ENCODE measurements at places on chromosomes 7 and 10.

DNA sequence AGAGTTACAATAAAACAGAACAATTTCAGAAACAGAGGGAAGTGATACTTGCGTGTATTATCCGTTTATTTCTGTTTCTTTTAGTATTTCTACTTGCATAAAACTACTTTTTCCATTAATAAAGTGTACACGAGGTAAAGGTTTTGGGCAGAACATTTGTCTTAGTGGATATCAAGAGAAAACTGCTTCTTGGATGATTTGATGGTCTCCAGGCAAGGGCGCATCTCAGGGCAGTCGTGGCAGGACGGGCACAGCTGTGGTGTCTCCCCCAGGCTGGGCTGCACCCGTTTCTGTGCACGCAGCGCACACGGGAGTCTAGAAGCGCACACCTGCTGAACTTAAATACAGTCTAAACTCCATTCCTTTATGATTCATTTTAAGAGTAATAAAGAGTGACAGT is 23.4 kb upstream of the RNF32 start:
- no peak for DNase-seq

GRCh38 chr7:140643416-140643815 is 2.8 kb upstream of the DENND2A start:
- no peak for DNase-seq

DNA sequence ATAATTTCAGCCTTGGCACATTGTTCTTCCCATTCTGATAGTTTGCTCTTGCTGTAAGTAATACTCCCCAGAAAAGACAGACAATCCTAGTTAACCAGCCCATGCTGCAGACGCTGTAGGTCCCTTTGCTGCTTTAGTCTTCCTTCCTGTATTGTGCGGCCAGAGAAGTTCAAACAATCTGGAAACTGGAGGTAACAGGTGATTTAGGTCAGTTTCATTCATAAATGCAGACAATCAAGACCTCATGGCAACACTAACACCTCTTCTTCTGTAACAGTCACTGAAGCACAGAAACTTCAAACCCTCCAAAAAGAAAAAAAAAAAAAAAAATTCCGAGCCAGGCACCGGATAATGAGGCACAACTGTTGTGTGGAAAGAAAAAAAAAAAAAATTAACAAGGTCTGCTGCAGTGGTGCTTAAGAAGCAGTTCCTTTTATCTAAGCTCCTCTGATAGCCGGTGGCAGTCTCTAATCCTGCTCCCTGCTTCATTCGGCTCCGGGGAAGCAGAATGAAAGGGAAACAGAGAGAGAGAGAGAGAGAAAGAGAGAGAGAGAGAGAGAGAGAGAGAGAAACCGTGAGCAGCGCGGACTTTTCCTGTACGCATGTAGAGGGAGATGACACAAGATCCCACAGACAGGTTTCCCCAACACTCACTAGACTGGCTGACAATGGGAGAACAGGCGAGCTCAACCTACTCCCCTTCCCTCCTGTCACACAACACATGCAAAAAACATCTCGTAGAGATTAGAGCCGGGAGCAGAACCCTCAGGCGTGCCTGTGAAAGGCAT is at the start of gene SEMA3A:
TSS of gene SEMA3A (minus strand) at position 306 of the 788 bp plus-strand sequence. CDS start at position 103, 203 bp downstream.
- no peak for DNase-seq

- DNase-seq, result no peak
These were observed 67.2 kb upstream of the FAM204A start for GRCh38 chr10:118409295-118409694.

DNA sequence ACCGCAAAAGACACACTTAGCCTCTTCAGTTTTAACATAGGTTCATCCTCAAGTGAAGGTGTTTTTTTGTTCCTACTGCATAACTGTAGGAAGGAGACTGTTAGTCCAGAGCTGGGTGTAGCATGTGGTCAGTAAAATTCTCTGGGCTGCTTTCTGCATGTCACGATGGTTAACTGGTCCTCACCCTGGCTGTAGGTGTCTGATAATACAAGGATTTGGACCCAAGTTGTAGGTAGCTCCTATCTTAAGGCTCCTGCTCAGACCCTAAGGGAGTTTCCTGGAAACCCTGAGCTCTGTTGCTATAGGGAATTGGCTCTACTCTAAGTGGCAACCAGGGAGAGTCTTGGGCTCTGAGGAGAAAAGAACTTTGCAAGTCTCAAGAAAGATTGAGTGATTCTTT is 112.9 kb downstream of the SAMD9 start:
- no peak for DNase-seq

DNA sequence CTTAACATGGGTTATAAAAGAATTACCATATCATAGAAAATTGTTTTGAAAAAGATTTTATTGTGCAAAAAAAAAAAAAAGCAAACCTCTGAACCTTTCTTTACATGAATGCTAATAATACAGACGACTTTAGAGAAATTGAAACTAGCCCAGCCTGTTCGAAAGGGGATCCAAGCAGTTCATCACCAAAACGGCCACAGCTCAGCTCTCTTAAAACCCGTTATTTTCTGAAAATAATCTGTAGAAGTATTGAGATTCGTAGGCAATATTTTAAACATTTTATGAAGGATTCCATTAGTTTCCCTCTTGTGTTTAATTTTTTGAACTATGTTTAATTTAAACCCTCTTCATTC is 9.9 kb upstream of the GSAP start:
- no peak for DNase-seq

DNA sequence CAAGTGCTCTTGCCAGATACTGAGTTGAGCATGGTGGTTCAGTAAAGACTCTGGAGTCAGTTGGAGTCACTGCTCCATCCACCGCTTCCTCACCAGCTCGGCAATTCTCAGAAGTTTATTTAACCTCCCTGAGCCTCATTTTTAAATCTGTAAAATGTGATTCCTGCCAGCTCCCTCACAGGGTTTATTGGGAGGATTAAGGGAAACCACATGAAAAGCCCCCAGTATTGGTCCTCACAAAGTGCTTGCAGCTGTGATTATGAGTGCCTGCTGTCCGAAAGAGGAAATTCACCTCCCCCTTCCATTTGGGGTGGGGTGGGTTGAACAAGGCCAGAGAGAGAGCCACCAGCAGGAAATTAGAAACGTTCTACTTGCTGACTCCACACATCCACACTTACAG is 99.0 kb downstream of the AOAH start:
- DNase-seq, result no peak

GRCh38 chr10:125693524-125693847 is 10.5 kb upstream of the TEX36 start:
- DNase-seq, result no peak

DNA sequence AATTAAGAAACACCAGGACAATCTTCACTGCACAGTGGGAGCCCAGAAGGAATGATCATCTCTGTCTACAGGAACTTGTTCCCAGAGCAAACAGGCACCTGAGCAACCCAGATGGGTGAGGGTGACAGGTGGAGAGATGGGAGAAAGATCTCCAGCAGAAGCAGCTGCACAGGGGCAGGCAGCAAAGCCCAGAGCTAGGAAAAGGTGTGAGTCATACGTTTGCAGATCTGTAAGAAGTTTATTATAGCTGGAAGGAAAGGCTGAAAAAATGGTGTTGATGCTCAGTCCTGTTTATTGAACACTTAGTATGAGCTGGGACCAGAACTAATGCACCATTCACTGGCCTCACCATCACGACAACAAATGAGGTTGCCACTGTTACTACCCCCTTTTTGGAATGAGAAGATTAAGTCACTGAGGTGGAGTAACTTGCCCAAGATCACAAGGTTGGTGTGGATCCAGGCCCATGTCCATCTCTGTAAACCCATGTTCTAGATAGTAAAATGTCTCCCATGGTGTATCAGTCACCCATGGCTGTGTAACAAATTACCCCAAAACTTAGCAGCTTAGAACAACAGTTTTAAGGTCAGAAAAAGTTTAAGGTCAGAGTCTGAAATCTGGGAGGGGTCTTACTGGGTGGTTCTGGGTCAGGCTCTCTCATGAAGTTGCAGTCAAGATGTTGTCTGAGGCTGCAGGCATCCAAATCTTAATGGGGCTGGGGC is 506.9 kb downstream of the RPS24 start:
- DNase-seq, result peak; percentile 57

GRCh38 chr7:72334698-72335097 is 77.4 kb downstream of the CALN1 start:
- DNase-seq, result no peak
